Inflammatory macrophage (primary cell): ENCODE measurements at places on chromosomes 2 and 18.
A peak's percentile ranks its signal among the peaks of the same experiment; 100 is the strongest.

DNA sequence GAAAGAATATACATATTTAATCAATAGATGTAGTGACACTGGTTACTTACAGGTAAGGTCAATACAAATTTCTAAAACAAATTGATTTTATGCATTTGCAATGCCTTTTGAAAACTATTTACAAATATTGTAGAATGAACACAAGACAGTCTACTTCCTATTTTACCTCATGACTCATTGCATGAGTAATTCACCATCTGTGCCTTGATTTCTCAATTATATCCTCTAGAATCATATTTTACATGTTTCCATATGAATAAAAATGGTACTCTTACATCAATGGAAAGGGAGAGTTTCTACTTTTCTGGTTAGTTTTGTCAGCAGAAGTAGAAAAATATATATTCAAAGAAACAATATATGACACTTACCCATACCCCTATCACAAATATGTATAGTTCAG, 203.8 kb upstream of the CDH7 start:
- no peak for DNase-seq

DNA sequence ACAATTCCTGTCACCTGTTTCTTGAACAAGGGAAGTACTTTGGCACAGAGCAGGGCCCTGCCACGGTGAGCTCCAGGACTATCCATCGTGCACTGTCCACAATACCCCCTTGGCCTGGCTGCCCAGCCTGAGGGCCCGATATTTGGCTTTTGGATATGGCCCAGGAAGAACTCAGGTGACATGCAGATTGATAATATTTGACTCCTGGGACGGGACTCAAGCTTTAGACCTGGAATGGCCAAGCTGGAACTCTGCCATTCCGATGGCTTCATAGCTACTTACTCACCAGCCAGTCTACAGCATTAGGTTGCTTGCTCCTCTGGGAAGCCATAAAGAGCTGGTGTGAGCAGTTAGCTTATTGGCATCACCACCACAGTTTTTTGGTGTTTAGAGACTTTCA, 26.6 kb downstream of the EML6 start:
- no peak for DNase-seq

DNA sequence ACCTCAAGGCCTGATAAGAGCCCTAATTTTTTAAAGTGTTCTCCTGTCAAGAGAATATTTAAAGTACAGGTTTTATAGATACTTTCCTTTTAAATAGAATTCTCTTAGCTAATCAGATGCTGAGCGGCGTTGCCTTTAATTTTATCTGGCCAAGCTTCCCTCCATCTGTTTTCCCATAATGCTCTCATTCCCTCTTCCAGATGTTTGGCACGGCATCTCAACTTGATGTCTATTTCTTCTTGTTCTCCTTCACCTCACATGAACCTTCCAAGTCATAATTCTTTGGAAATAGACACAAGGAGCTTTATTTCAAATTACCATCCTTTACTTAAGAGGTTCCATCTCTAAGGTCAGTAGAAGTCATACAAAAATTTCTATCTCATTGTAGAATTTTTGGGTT, 76.1 kb upstream of the CPO start:
- no peak for DNase-seq

- no peak for DNase-seq
Observed at GRCh38 chr2:217412721-217413120, 552.9 kb upstream of the TNP1 start.

DNA sequence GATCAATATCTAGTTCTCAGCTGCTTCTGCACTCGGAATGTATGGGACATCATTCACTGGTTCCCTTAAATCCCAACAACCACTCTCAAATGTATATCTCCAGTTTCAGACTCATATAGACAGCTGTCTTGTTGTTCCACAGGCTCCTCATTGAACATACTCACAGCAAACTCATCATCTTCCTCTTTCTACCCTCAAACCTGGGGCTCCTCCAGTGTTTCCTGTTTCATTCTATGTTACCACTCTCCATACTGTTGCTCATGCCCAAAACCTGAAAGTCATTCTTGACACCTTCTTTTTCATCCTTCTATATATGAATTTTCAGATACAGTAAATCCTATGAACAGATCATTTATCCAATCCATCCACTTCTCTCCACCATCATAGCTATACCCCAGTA, 18.7 kb upstream of the REL start:
- DNase-seq, result peak; percentile 20
